ENCODE measurements at places on chromosomes 1 and 21.

GRCh38 chr1:54302951-54303843, 103.0 kb downstream of the SSBP3 start:
- peaks cover 21% of the 10 kb centered on the region for H3K4me1 ChIP-seq
- DNase-seq, result no peak
- no peaks in the 10 kb centered on the region for H3K36me3 ChIP-seq
- H3K27ac ChIP-seq, result no peak overlapping the region

- H3K4me3 ChIP-seq, result no peak overlapping the region
- no peak overlapping the region for H3K27ac ChIP-seq
- peaks cover 9% of the 10 kb centered on the region for H3K4me1 ChIP-seq
These were observed 35.8 kb downstream of the SLC30A7 start for GRCh38 chr1:100931716-100932115.

- no peak overlapping the region for H3K27ac ChIP-seq
- H3K36me3 ChIP-seq, result no peaks in the 10 kb centered on the region
These were observed 59.2 kb downstream of the WNT9A start for GRCh38 chr1:227888404-227889046.

- DNase-seq, result no peak
- peaks cover 19% of the 10 kb centered on the region for H3K4me1 ChIP-seq
- H3K4me3 ChIP-seq, result no peak overlapping the region
- no peaks in the 10 kb centered on the region for H3K27me3 ChIP-seq
- no peak overlapping the region for H3K27ac ChIP-seq
These were observed 196.1 kb upstream of the FGGY start for GRCh38 chr1:59100708-59101374.

DNA sequence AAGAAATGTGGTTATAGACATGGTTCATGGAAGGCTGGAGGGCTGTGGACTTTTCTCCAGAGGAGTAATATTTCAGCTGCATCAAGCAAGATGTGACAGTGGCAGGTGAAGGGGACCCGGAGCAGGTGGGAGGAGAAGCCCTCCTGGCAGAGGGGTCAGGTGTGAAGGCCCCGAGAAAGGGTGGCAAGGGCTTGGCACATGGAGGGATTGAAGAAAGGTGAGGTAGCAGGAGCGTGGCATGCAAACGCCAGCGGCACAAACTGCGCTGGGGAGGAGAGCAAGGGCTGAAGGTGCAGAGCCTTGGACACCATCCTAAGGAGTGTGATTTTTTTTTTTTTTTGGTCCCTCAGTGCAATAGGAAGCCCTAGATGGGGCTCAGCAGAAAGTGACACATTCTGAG, 244.6 kb downstream of the TOMM20 start:
- H3K27me3 ChIP-seq, result no peaks in the 10 kb centered on the region
- no peak overlapping the region for H3K4me3 ChIP-seq
- H3K27ac ChIP-seq, result peak overlapping the region; percentile 88
- peaks cover 85% of the 10 kb centered on the region for H3K4me1 ChIP-seq
- peaks cover 3% of the 10 kb centered on the region for H3K36me3 ChIP-seq
- DNase-seq, result no peak

DNA sequence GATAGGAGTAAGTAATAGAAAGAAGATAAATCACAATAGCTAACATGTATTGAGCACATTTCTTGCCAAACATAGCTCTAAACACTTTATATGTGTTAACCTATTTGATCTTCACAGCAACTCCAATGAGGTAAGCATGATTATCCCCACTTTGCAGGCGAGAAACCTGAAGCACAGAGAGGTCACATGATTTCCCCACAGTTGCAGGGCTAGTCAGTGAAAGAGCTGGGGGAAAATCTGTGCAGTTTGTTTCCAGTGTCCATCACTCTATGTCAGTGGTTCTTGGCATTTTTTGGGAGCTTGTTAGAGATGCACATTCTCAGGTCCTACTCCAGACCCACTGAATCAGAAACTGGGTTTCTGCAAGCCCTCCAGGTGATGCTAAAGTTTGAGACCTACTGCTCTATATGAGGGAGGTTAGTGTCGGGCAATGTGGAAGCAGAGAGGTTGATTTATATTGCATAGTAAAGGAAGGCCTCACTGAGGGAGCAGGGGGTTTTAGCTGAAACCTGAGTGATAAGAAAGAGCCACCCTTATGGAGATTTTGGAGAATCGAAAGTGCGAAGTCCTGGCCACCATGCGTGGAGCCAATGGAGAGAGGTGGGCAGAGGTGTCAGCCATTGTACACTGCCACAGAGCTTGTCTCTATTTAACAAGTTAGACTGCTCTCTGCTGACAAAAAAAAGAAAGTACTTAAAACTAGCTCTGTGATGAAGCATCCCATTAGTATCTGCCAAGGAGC, 20.9 kb downstream of the MCOLN3 start:
- peaks cover 9% of the 10 kb centered on the region for H3K4me1 ChIP-seq
- H3K36me3 ChIP-seq, result no peaks in the 10 kb centered on the region
- H3K27me3 ChIP-seq, result no peaks in the 10 kb centered on the region
- H3K4me3 ChIP-seq, result no peak overlapping the region

- H3K27me3 ChIP-seq, result peaks cover 5% of the 10 kb centered on the region
- H3K4me3 ChIP-seq, result no peak overlapping the region
- no peak for DNase-seq
- no peaks in the 10 kb centered on the region for H3K36me3 ChIP-seq
- no peaks in the 10 kb centered on the region for H3K4me1 ChIP-seq
- H3K27ac ChIP-seq, result no peak overlapping the region
These were observed 20.3 kb downstream of the ZYG11A start for GRCh38 chr1:52862666-52863458.

GRCh38 chr1:152227310-152227928, 3.4 kb upstream of the HRNR start:
- peaks cover 14% of the 10 kb centered on the region for H3K27me3 ChIP-seq
- H3K27ac ChIP-seq, result no peak overlapping the region
- no peaks in the 10 kb centered on the region for H3K4me1 ChIP-seq
- no peak overlapping the region for H3K4me3 ChIP-seq
- no peak for DNase-seq

DNA sequence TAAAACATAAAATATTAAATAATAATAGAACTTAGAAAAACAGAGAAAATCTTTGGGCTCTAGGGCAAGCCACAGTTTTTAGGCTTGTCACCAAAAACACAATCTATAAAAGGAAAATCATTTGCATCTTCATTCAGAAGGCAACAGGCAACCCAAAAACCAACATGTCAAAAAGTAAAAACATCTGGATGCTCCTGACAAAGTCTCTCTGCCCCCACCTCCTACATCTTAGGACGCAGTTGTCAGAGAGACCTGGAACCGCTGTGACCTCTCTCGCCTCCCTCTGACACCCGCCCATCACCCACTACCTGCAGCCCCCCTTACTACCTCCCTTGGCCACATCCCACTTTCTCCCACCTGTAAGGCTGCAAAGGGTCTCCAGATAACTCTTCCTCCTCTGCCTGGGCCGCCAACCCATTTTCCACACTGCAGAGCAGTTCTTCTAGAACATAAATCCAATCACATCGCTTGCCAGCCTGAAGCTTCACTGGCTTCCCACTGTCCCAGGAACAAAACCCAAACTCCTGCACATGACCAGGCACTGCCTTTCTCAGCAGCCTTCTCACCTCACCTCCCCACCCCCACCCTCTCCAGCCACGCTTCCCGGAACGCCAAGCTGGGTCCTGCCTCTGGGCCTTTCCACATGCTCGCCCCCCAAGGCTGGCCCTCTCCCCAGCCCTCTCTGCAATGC, 14.7 kb downstream of the PRDM15 start:
- no peak for DNase-seq
- H3K27me3 ChIP-seq, result no peaks in the 10 kb centered on the region
- H3K4me1 ChIP-seq, result peaks cover 69% of the 10 kb centered on the region
- peaks cover 15% of the 10 kb centered on the region for H3K36me3 ChIP-seq

DNA sequence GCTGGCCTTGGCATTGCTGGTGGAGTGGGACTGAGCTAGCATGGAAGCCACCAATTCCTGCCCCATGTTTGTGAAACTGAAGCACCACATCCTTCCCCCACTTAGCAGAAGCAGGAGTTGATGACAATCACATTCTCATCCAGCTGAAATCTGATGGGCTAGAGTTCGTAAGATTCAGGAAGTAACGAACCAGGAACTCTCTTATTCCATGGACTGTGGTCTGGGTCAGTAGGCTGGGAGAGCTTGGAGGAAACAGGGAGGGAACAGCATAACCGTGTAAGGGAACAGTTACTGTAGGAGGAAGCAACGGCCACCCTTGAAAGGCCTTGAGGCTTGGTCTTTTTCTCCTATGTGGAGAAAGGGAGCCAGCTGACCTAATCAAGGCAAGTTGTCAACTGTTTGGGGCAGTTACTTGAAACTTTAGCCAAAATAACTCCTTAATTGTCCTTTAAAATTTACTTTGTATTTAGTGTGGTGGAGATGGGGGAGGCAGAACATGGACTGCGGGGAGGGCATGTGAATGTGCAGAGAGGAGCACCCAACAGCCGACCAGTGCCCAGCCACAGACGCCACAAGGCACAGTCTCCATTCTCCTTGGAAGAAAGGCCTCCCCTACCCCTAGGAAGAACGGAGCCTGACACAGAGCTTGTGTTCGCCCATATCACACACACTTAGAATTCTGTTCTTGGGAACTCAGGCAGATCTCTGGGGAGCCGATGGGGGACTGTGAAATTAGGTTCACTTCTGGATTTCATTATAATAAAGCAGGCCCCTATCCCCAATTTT, 2.0 kb upstream of the COQ8A start:
- H3K4me3 ChIP-seq, result peak overlapping the region; percentile 91
- H3K27ac ChIP-seq, result peak overlapping the region; percentile 99

All from stimulated activated naive B cell treated with anti-CD40 and anti-IgM and Interleukin-4, amounts not matched to agents 10 μg/mL and 1 μg/mL and 100 μg/mL, for 72 hours (primary cell).